ENCODE measurements at places on chromosomes 6 and 20.

- H3K4me1 ChIP-seq: no peaks in the 10 kb centered on the region
- no peak for DNase-seq
- no peaks in the 10 kb centered on the region for H3K27me3 ChIP-seq
- H3K27ac ChIP-seq: no peak overlapping the region
- H3K36me3 ChIP-seq: no peaks in the 10 kb centered on the region
- no peak overlapping the region for H3K4me3 ChIP-seq
Measured at GRCh38 chr6:85035766-85036165, 271.4 kb upstream of the TBX18 start.

GRCh38 chr6:132003516-132004178 lies 52.5 kb upstream of the CCN2 start:
- no peaks in the 10 kb centered on the region for H3K4me1 ChIP-seq
- H3K36me3 ChIP-seq: no peaks in the 10 kb centered on the region
- no peak for DNase-seq
- peaks cover 3% of the 10 kb centered on the region for H3K27me3 ChIP-seq
- H3K27ac ChIP-seq: no peak overlapping the region

DNA sequence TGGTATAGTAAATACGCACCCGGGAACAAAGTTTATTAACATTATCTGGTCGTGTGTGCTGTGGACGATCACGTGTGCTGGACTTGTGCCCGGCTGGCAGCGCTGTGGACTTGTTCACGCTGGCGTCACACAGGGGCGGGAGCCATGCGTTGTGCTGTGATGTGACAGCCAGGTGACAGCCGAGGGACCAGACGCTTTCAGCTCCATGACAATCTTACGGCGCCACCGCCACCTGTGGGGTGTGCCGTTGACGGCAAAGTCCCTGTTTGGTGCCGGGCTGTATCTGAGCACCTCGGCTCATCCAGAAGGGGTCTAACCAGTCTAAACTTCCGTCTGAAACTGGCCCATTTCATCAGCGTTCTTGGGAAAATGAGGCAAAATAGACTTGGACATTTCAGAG lies 25.2 kb downstream of the DLL1 start:
- no peak overlapping the region for H3K27ac ChIP-seq
- H3K27me3 ChIP-seq: peaks cover 52% of the 10 kb centered on the region
- no peak overlapping the region for H3K4me3 ChIP-seq
- no peak for DNase-seq

- H3K27ac ChIP-seq: peak overlapping the region; percentile 98
- H3K4me1 ChIP-seq: peaks cover 76% of the 10 kb centered on the region
- DNase-seq: no peak
- no peaks in the 10 kb centered on the region for H3K27me3 ChIP-seq
- H3K36me3 ChIP-seq: peaks cover 49% of the 10 kb centered on the region
Measured at GRCh38 chr6:30684386-30685156, 1.9 kb downstream of the PPP1R18 start.

- no peak overlapping the region for H3K27ac ChIP-seq
- peaks cover 16% of the 10 kb centered on the region for H3K27me3 ChIP-seq
- no peak overlapping the region for H3K4me3 ChIP-seq
- H3K36me3 ChIP-seq: no peaks in the 10 kb centered on the region
- DNase-seq: no peak
Measured at GRCh38 chr6:39706819-39707335, 18.3 kb downstream of the KIF6 start.

- peaks cover 8% of the 10 kb centered on the region for H3K36me3 ChIP-seq
- no peaks in the 10 kb centered on the region for H3K4me1 ChIP-seq
- H3K27me3 ChIP-seq: no peaks in the 10 kb centered on the region
- H3K27ac ChIP-seq: no peak overlapping the region
- no peak for DNase-seq
Measured at GRCh38 chr20:32238483-32239425, 31.1 kb downstream of the POFUT1 start.

- peaks cover 32% of the 10 kb centered on the region for H3K36me3 ChIP-seq
- no peak overlapping the region for H3K4me3 ChIP-seq
- H3K27me3 ChIP-seq: no peaks in the 10 kb centered on the region
- H3K4me1 ChIP-seq: no peaks in the 10 kb centered on the region
- H3K27ac ChIP-seq: peak overlapping the region; percentile 75
Measured at GRCh38 chr6:33673851-33674250, 37.6 kb downstream of the UQCC2 start.

DNA sequence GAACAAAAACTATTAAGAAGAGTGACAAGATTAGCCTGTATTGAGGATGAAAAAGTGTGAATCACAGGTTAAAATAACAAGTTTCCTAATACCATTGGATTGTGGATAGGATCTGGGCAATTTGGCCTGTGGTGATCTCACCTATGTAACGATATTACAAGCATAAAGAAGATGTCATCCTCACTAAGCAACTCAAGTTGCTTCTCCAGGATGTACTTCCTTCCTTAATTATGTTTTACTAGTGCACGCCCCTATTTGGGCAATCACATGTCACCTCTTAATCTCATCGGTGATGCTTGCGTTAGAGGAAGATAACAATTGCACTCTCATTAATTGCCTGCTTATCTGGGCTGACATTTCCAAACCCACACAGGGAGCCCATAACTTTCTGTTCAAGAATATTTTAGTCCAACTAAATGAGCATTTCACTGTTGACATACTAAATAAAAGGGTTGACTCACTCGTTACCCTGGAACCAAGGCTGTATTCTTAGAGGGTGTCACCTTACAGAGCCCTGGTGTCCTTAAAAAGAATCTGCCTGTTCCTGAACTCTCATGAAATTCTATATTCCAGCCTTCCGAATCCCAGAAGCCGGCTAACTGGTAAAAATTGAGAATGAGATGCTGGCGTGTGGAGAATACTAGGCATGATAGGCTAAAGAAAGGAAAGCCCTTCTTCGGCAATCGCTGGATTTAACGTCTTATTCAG lies 88.2 kb upstream of the ATXN1 start:
- no peak overlapping the region for H3K4me3 ChIP-seq
- no peak overlapping the region for H3K27ac ChIP-seq
- DNase-seq: no peak
- peaks cover 8% of the 10 kb centered on the region for H3K4me1 ChIP-seq

DNA sequence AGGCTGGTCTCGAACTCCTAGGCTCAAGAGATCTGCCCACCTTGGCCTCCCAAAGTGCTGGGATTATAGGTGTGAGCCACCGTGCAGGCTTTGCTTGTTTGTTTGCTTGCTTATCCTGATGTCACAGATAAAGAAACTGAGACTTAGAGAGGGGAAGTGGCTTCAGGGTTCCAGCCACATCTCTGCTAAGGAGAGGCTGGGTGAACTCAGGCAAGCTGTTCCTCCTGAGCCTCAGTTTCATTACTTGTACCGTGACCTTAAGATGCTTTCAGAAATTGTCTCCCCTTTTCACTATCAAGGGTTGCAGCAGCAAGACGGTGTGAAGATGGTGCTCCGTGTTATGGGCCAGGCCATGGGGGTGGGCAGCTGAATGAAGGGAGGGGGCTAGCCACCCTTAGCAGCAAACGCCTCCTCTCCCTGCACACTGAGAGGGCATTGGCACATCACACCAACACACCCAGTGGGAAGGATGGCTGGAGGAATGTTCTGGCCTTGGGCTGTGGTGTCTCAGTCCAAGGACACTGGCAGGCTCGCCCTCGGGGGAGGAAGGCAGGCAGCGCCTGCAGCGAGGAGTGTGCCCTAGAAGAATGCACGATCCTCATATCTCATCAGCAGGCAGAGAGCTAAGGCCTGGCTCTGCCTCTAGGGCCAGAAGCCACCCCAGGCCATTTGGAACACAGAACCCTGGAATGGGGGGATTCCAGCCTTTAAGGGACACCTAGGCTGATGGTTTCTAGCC lies 48.2 kb upstream of the TLDC2 start:
- H3K27me3 ChIP-seq: no peaks in the 10 kb centered on the region
- H3K4me3 ChIP-seq: no peak overlapping the region
- H3K4me1 ChIP-seq: peaks cover 5% of the 10 kb centered on the region
- no peak for DNase-seq
- no peaks in the 10 kb centered on the region for H3K36me3 ChIP-seq
- no peak overlapping the region for H3K27ac ChIP-seq

DNA sequence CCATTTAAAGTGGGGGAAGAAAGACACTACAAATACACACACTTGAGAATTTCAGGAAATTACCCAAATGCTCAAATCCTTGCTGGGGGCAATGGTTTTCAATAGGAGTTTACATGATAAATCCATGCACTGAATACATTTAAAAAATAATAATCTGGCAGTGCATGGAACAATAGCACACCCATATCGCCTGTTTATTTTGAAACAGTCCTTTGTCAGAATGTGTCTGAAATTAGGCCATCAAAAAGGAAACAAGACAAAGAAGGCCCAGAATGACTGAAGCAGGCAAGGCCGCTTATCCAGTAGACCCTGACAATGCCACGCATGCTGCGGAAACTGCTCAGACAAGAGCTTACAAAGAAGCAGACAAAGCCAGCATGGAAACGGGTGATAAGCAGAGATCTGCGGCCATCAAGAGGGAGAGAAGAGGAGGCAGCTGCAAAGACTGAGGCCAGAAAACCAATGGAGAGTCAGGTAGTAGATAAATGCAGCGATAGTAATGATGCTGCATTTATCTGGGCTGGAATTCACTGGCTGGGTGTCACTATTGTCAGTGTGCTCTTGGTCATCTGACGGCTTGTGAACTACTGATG lies 211.9 kb upstream of the CNR1 start:
- no peak overlapping the region for H3K4me3 ChIP-seq
- DNase-seq: no peak
- peaks cover 26% of the 10 kb centered on the region for H3K27me3 ChIP-seq
- no peak overlapping the region for H3K27ac ChIP-seq
- no peaks in the 10 kb centered on the region for H3K36me3 ChIP-seq
- no peaks in the 10 kb centered on the region for H3K4me1 ChIP-seq

DNA sequence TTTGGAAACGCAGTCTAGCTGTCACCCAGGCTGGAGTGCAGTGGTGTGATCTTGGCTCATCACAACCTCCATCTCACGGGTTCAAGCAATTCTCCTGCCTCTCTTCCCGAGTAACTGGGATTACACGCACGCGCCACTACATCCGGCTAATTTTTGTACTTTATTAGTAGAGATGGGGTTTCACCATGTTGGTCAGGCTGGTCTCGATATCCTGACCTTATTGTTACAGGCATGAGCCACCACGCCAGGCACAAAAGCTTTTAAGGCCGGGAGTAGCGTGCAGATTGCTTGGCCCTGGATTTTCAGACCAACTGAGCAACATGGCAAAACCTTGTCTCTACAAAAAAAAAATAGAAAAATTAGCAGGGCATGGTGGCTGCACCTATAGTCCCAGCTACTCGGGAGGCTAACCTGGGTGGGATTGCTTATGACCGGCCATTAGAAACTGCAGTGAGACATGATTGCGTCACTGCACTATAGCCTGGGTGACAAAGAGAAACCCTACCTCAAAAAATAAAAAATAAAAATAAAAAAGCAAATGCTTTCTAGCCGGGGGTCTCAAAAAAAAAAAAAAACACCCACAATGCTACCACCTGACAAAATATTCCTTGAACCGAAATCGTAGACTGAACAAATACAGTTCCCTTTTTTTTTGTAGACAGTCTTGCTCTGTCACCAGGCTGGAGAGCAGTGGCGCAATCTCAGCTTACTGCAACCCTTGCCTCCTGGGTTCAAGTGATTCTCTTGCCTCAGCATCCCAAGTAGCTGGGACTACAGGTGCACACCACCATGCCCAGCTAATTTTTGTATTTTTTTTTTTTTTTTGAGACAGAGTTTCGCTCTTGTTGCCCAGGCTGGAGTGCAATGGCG lies 15.0 kb downstream of the RBM39 start:
- peaks cover 25% of the 10 kb centered on the region for H3K4me1 ChIP-seq
- no peak overlapping the region for H3K4me3 ChIP-seq
- DNase-seq: no peak
- peak overlapping the region; percentile 85 for H3K27ac ChIP-seq
- peaks cover 100% of the 10 kb centered on the region for H3K36me3 ChIP-seq

GRCh38 chr6:138787138-138787537 lies 8.7 kb upstream of the ECT2L start:
- H3K27ac ChIP-seq: no peak overlapping the region
- peaks cover 62% of the 10 kb centered on the region for H3K36me3 ChIP-seq
- H3K4me3 ChIP-seq: no peak overlapping the region
- H3K27me3 ChIP-seq: no peaks in the 10 kb centered on the region
- peaks cover 6% of the 10 kb centered on the region for H3K4me1 ChIP-seq

DNA sequence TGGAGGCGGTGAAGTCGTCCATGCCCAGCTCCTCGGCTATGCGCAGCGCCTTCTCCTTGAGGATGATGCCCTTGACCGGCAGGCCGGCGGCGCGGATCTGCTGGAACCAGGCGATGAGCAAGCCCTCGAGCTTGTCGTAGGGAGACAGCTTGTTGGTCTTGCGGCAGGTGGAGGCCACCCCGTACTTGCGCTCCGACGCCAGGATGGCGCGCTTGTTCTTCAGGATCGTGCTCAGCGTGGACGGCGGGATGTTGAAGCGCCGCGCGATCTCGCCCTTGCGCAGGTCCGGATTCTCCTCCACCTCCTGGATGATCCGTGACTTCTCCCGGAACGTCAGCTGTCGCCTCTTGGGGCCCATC lies 435 bp downstream of the CENPB start:
- peak overlapping the region; percentile 80 for H3K4me3 ChIP-seq
- H3K36me3 ChIP-seq: peaks cover 19% of the 10 kb centered on the region
- H3K27ac ChIP-seq: no peak overlapping the region
- peaks cover 36% of the 10 kb centered on the region for H3K4me1 ChIP-seq
- H3K27me3 ChIP-seq: no peaks in the 10 kb centered on the region

DNA sequence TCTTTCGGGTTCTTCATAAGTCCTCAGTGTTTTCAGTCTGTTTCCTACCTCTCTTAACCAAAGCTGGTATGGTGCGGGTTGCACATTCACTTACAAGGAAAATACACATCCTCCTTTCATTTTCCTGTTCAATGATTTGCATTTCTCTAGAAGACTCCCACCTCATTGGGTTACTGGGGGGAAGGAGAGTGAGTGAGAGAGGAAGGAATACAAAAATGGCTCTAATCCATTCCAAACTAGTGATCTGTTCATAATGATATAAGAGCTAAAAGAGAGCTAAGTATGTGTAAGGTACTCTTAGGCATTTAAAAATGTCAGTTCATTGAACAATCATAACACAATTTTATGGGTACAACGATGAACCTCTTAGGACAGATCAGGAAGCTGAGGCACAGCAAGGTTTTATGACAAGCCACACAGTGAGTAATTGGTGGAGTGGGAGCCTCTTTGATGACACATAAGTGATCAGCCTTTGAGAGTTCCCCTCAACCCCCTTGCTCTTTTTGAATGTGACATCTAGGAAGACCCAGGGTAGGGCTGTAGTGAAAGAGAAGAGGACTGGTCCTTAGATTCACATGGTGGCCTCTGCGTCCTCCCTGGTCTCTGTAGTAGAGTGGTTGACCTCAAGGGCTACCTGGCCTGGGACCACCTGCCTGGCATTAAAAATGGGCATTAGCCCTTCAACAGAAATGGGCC lies 328.4 kb upstream of the SOX4 start:
- DNase-seq: no peak
- H3K4me3 ChIP-seq: no peak overlapping the region
- no peaks in the 10 kb centered on the region for H3K27me3 ChIP-seq
- no peak overlapping the region for H3K27ac ChIP-seq

- H3K27me3 ChIP-seq: no peaks in the 10 kb centered on the region
- H3K4me1 ChIP-seq: peaks cover 34% of the 10 kb centered on the region
- DNase-seq: no peak
- peaks cover 9% of the 10 kb centered on the region for H3K36me3 ChIP-seq
Measured at GRCh38 chr6:25136854-25137253, 142.3 kb upstream of the CARMIL1 start.

Measured in effector memory CD8-positive, alpha-beta T cell (primary cell).